ENCODE measurements at places on chromosomes 6 and 20.
A peak's percentile ranks its signal among the peaks of the same experiment; 100 is the strongest.

DNA sequence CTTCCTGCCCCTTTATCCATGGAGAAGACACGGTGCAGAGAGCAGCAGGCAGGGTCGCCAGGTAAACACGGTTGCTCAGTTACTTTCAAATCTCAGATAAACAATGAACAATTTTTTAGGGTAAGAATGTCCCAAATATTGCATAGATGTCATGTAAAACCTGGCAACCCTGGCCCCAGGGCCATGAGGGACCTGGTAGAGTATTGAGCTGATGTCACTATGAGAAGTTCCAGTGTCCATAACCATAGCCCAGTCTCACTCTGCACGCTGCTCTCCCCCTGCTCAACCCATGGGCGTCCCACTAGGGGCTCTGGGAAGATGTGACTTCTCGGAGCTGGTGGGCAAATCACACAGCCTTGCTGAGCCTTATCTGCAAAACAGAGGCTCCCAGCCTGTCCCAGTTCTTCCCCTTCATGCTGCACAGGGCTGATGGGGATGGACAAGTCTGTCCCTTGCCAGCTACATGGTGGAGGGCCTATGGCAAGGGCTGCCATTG, 71.3 kb upstream of the TOP1 start:
- DNase-seq: peak; percentile 90

GRCh38 chr6:78850621-78851020, 16.7 kb upstream of the IRAK1BP1 start:
- DNase-seq: no peak

- no peak for DNase-seq
These were observed 117.1 kb upstream of the ASF1A start for GRCh38 chr6:118776607-118777549.

DNA sequence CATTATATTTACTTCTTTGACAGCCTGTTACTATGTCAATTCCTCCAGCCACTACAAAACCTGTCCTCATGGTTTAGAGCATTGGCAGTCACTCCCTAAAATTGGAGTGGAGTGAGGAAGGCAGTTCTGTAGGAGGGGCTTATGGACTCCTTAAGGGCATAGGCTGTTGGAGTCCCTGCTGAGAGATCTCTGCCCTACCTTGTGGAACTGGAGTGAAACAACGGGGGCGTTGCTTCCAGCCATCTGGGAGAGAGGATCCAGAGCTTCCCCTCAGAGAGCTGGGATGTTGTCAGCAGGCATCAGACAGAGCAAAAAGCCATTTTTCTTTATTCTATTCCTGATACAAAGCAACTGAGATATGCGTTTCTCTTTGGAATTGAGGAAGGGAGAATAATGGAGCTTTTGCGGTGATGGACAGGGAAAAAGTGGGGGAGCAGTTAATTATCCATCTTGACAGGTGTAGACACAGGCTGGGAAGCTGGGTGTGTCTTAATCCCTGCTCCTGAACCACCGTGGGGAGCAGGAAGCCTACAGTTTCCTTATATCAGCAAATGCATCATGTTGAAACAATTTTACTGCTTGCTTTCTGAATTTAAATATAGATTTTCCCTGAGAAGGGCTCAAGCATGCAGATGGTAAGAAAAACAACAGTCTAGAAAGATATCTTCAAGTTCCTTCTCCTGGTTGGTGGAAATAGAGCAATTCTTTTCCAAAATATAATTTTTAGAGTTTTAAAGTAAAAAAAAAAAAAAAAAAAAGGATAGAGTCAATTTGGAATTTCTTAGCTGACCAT, 402.5 kb downstream of the PLCB1 start:
- DNase-seq: no peak

GRCh38 chr20:53282217-53282955, 310.2 kb downstream of the TSHZ2 start:
- DNase-seq: no peak

DNA sequence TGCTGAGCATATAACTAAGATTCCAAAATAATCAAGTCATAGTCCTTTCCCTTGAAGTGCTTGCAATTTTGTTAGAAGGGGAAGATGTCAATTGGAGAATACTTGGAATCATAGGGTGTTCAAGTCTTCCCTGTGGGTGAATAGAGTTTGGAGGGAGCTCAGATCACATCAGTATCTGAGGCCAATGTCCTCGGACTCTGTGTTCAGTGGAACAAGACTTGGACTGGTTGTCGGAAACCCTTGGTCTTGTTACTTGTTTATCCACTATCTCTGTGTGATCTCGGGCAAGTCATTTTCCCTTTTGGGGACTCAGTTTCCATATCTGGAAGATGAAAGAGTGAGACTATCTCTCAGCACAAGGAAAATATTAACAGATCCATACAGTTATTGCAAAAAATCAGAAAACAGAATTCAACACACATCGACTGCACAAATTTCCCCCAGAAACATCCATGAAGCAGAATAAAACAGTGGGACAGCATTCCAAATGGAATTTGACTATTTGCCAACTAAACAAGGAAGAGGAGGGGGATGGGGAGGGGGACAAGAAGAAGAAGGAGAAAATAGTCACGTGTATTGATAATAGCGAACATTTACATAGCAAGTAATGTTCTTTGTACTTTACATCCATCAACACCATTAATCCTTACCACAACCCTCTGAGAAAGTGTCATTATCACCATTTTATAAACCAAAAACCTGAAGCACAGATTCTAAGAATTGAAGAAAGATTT, 3.9 kb upstream of the EDEM2 start:
- DNase-seq: no peak

DNA sequence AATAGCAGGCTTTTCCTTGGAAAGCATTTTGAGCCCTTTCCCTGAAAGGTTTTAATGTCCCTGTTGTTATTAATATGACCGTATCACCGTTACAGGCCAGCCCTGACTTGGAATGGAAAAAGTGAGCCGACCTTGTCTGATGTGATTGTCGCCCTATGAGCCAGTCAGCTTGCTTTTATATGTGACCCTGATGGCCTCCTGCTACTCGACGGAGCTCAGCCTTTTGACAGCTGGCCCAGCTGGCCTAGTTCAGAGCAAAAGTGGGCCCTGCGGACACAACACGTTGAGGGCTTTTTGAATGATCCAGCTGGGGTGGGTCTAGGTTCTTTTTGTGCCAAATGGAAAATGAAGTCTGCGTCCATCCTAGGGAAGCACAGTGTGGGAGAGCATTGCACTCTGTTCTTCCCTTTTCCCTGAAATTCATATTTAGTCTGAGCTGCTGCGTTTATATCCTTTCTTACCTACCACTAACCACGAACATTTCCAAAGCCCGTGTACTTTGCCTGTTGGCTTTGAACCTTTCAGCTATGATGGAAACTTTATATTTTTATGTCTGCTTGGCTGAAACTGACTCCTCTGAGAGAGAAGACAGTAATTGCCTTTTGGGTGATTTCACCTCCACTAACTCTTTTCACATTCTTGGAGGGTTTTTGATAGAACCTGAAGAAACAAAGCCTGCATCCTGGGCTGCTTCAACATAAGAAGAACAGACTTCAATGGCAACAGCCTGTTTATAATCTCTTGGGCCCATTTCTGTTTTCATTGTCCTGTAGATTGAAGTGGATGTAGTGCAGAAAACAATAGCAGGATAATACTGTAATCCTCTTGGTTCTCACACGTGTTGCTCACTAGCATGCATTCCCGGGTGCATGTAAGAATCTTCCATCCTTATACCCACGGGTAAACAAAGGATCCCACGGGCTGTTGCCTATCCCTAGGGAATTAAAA, 121.8 kb upstream of the HDGFL1 start:
- DNase-seq: no peak

DNA sequence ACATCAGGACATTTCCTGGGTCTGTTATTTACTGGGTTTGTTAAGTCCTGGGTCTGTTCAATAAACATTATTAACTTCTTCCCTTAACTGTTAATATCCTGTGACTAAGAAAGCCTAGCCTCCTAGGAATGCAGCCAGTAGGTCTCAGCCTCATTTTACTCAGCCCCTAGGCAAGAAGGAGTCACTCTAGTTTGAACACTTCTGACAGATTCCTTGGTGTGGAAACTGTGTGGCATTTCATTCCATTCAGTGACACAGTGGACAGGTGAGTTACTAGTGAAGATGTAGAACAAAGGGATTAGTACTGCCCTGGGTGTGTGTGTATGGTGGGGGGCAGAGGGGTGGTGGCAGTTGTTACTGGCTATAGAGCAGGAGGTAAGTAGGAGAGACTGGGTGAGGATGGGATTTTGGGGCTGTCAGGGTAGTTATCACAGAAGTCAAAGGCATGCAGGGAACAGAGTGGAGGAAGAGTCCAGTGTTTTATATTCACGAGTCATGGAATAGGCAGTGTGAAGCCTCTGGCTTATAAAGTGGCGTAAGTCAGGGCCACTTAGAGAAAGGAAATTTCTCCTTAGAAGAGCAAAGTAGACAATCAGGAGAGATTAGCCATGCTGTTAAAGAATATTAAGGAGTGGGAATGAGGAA, 28.4 kb downstream of the RNF182 start:
- no peak for DNase-seq

- DNase-seq: no peak
These were observed 149.9 kb upstream of the AFDN start for GRCh38 chr6:167676666-167677421.

GRCh38 chr6:14224359-14225103, 107.0 kb downstream of the CD83 start:
- DNase-seq: no peak

GRCh38 chr20:55701467-55701866, 303.9 kb downstream of the CBLN4 start:
- no peak for DNase-seq

DNA sequence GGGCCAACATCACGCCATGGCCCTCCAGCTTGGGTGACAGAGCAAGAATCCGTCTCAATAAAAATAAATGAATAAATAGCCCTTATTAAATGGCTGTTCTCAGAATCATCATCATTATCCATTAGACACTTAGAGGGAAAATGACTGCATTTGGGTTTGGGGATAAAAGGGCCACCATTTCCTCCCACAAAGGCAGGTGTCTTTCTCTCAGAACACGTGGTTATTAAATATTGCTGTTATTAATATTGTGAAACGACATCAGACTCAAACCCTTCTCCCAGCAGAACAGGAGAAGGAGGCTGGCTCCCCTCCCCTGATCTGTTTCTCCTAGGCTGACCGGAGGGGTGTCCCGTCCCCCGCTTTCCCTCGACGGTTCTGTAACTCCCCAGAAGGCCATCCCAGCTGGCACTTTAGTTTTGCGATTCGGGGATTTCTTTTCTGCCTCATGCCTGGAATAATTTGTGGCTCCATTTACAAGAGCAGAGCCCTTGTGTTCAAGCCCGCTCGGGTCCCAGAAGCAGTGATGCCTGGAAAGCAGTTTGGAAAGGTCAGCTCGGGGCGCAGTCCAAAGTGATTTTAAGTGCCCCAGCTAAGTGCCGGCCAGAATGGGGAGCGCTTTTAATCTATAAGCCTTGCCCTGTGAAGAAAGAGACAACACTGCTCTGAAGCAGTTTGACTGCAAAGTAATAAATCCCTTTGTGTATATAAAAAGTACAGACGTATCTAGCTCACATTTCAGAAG, 41.9 kb downstream of the EYA2 start:
- no peak for DNase-seq

GRCh38 chr20:37543828-37544227, 16.2 kb upstream of the BLCAP start:
- DNase-seq: no peak

DNA sequence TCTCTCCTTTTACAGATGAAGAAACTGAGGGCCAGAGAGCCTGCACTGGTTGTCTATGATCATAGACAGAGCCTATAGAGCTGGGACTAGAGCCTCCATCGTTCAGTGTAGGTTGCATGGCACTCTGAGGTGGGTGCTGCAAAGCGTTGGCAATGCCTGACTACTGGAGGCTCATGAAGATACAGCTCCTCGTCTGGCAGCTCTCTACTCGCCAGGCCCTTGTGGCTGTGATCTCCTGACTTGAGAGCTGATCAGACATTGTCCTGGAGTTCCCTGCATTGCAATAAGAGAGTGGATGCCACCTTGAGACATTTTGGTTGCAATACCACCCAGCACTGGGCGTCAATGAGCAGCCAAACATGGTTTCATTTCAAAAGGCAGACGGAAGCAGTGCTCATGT, 270.1 kb upstream of the ARID1B start:
- DNase-seq: peak; percentile 89

DNA sequence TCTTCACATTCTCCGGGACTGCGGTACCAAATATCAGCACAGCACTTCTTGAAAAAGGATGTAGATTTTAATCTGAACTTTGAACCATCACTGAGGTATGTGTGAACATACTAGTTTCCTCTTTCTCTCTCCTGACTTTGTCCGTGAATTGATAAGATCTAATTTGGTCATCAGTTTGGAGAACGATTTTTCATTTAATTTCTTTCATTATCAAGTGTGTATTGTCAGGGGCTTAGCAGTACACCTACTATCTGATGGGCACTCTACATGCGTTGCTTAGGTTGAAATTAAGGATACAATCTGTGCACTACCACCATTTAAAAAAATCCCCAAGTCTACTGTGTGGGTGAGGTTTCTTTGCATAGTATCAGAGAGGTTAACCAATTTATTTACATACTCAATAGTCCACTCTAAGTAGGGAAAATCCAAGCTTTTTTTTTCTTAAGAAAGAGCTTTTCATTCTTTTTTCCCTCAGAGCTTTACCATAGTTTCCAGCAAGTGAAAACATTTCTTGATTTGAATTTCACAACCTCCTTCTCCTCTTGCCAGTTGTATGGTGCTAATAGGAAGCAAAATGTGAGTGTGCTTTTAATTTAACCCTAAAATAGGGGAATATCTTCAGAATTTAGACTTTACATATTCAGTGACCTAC, 105.4 kb upstream of the ESR1 start:
- DNase-seq: no peak

DNA sequence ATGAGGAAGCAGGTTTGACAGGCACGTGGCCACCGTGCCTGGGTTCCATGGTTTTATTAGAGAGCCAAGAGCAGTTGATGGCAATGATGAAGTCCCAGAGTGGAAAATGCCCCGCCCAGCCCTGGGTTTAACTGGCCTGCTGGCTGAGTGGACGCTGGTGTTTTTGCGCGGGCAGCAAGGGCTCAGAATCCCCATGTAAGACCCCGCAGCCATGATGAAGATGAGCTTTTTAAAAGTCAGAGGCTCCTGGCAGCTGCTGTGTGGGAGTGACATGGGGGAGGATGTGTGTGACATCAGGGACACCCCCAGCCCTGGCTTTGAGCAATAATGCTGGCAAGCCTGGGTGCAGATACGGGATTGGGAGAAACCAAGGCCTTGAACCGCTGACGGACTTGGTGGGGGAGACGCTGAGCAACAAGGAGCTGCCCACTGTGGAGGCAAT, 33.0 kb upstream of the SLCO4A1 start:
- DNase-seq: no peak

GRCh38 chr6:70413992-70414494, 735 bp downstream of the FAM135A start:
- no peak for DNase-seq

GRCh38 chr6:113103634-113104361, 753.3 kb upstream of the MARCKS start:
- no peak for DNase-seq

GRCh38 chr6:25963426-25964123, 973 bp downstream of the TRIM38 start:
- DNase-seq: peak; percentile 74
